ENCODE measurements at places on chromosomes 2 and 18.

- DNase-seq, result no peak
Measured at GRCh38 chr2:233832869-233833311, 21.4 kb downstream of the HJURP start.

GRCh38 chr2:59314031-59314766, 1073.1 kb upstream of the FANCL start:
- DNase-seq, result no peak

- no peak for DNase-seq
Measured at GRCh38 chr18:23714576-23714975, 25.3 kb downstream of the LAMA3 start.

GRCh38 chr2:147531269-147531668, 313.6 kb upstream of the ACVR2A start:
- DNase-seq, result no peak

- no peak for DNase-seq
Measured at GRCh38 chr2:26675651-26676255, 16.8 kb upstream of the KCNK3 start.

- DNase-seq, result no peak
Measured at GRCh38 chr2:65316072-65316471, 88.4 kb downstream of the ACTR2 start.

- DNase-seq, result no peak
Measured at GRCh38 chr2:22136446-22136845, 1012.7 kb downstream of the TDRD15 start.
